Aorta (tissue), 5 donors: ENCODE measurements at places on chromosomes 6 and 20. TPM values are rescaled to one million over a fixed set of nuclear protein-coding genes. Genes with fewer than 3 reads are reported as not detected.

DNA sequence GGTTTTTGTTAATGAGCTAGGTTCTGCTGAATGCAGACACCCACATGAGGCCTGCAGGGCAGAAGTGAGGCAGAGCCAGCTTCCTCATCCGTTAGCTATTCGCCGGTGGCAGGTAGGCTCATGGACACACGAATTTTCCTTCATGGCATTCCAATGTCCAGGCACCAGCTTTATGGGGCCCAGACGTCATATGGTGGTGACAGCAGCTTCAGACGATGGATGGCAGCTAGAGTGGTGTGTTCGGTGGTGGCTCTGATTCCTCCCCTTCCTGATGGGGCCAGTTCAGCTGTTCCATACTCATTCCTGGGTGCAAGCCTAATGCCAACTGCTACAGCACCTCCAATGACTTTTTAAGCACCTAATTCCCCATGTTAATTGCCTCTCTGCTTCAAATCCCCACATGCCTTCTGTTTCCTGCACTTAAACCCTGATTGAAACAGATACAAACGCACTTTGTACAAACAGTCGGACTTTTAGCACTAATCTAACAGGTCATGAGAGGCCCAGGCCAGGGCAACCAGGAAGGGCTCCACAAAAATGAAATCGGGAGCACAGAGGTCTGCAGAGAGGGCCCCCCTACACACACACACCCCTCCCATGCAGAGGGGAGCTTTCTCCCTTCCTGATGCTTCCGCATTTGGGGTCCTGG is 35.7 kb upstream of the MLN start:
- no peak for DNase-seq

- DNase-seq: no peak
These were observed 1.2 kb upstream of the SPATS1 start for GRCh38 chr6:44341095-44341890.

DNA sequence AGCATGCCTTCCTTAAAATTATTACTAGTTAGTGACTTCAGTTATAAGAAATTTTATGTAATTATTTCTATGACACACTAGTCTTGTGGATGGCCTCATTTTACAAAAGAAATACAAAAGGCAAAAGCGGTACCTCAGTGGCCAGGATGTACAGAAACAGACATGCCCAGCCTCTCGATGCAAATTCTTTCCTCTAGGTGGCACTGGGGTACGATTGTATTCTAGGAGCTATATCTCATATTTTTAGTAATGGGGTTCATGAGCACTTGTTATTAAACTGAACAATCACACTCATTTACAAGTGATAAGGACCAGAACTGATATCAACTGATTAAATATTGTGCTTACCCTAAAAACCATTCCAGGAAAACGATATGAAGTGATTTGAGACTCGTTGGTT is 59.8 kb downstream of the SOD2 start:
- no peak for DNase-seq

DNA sequence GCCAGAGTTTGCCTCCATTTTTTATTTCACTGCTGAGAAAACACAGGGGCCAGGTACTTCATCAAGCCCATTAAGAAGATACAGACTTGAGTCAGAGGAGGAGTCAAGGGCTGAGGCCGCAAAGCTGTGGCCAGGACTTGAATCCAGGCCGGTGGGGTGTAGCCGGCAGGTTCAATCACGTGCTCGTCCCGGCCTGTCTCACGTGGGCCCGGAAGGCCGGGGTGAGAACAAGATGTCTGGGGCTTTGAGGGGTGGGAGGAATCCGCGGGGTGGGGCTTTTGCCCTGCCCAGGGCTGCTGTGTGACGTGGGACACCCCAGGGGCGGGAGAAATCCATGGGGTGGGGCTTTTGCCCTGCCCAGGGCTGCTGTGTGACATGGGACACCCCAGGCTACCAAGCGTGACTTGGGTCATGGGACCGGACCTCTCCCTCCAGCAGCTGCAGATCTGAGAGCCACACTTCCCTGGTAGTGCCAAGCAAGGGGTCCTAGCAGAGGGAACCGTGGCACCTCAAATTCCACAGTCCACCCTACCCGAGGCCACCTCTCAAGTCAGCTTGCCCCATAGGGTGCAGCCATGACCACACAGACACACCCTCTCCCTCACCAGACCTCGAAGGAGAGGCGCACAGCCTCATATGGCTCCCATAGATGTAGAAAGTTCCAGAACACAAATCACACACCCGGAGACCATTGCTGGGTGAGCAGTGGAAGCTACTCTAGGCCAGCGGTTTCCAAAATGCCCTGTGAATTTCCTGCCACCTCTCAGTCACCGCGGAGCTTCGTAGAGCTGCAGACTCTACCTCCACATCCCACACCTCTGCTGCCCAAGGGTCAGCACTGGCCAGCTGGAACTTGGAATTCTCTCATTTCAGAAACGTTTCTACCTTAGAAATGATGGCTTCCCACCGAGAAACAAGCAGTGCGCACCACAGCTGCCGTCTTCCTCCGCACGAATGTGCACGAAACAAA is 156.1 kb downstream of the DLL1 start:
- peak; percentile 44 for DNase-seq

DNA sequence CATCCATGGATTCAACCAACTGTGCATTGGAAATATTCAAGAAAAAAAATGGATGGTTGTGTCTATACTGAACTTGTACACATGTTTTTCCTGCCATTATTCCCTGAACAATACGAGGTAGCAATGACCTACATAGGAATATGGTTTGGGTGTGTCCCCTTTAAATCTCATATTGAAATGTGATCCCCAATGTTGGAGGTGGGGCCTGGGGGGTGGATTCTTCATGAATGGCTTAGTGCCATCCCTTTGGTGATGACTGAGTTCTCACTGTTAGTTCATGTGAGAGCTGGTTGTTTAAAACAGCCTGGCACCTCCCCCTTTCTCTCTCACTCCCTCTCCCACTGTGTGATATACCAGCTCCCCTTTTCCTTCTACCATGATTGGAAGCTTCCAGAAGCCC is 139.8 kb upstream of the BACH2 start:
- no peak for DNase-seq

DNA sequence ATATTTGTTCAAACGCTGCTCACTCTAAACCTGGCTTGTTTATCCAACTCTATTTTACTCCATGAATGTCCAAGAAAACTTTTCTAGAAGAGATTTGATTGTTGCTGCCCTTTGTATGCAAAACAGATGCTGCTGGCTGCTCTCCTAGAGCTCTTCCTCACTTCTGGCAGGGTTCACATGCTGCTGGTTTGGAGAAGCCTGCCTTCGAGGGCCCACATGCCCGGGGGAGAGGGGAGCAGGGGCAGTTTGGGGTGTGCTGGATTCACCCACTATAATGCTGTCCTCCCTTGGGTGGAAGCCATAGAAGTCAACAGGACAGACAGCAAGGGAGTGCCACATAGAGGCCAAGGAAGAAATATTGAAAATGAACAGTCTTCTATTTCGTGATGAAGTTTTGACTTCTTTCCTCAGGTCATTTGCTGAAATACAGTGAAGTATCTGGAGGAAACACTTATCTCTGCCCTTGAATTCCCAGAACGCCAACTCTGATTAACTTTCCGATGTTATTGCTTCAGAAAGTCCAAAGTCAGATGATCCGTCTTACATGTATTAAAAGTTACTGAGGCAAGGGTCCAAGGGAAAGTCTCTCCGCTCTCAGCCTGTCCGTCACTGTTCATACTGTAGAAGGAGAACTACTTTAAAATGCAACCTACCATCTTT is 32.4 kb downstream of the LY86 start:
- no peak for DNase-seq

- no peak for DNase-seq
These were observed 714.1 kb downstream of the DHX35 start for GRCh38 chr20:39676241-39676640.

DNA sequence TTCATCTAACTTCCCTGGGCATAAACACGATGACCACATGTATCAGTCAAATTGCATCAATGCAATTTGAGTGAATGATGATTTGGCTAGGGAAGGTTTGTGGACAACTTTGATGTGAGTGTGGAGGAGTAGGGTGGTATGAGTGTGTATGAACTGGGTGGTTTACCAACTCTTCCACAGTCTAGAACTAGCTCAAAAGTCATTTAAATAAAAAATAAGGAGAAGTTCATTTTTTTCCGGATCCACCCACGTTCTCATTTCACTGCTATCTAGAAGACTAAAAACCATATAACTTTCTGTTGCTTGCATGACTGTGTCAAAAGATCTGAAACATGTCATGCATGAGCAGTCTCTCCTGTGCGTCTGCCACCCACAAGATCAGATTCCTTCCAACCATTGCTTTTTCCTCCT is 23.6 kb downstream of the SLC35D3 start:
- no peak for DNase-seq

DNA sequence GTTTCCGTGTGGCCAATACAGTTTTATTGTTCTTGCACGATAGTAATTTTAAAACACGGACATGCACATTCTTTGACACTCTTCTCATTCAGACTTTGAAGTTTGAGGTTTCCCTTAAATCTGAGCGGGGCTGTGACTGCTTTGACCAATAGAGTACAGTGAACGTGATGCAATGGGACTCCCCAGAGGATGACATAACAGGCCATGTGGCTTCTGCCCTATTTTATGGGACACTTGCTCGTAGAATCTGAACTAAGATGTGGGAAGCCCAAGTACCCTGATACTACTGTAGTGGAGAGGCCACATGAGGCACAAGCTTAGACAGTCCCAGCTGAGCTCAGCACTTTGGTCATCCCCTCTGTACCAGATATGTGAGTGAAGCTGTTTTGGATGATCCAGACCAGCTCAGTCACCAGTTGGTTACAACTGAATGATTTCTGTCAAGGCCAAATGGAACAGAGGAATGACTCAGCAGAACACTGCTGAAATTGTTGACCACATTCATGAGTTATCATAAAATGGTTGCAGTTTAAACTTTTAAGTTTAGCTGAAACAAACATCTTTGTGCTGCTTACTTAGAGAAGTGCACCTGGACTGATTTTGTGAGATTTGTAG is 279.4 kb downstream of the RFPL4B start:
- no peak for DNase-seq

DNA sequence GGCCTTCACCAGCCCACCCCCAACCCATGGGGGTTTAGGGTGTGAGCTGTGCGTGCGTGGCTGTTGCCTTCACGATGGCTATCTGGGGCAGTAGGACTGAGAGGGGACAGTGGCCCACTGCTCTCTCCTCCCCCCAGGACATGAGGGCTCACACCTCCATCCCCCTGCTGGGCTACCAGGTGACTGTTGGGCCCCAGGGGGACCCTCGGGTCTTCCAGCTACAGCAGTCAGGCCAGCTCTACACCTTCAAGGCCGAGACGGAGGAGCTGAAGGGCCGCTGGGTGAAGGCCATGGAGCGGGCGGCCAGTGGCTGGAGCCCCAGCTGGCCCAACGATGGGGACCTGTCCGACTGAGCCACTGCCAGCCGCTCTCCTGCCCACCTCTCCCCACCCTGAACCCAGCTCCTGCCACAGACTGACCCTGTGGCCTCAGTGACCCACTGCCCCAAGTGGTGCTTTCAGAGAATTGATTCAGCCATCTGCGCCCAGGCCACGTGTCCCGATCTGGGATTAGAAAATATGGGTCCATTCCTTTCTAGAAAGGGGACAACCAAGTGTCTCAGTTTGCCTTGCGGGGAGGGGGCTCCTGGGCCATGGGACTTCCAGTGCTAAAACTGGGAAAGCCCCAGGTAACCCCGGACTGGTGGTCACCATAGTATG is 22.5 kb downstream of the FGD2 start:
- DNase-seq: peak; percentile 55

The SLC44A4 gene
- 1.5 TPM for total RNA-seq

GRCh38 chr20:6711951-6712649 is 55.4 kb upstream of the BMP2 start:
- DNase-seq: no peak

The CLPSL1 gene
- total RNA-seq: not detected

DNA sequence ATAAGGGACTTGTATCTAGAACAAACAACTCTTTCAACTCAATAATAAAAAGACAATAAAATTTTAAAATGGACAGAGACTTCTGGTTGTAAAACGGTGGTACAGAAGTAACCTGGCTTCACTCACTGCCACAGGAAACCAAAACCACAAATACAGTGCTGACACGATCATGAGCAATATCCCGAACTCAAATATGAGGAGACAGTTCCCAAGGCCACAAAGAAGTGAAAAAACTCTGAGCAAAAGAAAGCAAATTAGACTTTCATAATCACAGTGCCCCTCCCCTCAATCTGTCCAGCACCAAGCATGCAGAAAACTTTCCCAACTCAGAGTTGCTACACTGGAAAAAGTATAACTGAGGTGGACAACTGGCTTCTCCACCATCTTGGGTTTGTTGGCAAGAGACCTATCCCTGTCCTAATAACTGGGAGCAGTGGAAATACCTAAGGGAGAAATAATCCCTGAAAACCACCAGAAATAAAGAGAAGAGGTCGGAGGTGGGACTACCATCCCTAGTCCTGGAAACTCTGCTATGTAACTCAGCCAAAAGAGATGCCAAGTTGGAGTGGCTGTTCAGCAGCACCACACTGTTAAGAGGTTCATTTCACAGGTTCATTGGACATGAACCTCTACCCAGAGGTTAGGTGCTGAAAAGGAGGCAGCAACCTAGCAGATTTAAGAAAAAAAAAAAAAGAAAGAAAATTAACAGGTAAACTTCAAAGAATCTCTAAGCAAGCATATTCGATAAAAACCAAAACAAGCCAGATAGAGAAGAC is 55.5 kb downstream of the REV3L start:
- DNase-seq: no peak

The CGA gene
- not detected for total RNA-seq

- no peak for DNase-seq
These were observed 132.4 kb downstream of the DTNBP1 start for GRCh38 chr6:15530411-15530810.

The OTOR gene
- not detected for total RNA-seq

The SLC32A1 gene
- not detected for total RNA-seq

DNA sequence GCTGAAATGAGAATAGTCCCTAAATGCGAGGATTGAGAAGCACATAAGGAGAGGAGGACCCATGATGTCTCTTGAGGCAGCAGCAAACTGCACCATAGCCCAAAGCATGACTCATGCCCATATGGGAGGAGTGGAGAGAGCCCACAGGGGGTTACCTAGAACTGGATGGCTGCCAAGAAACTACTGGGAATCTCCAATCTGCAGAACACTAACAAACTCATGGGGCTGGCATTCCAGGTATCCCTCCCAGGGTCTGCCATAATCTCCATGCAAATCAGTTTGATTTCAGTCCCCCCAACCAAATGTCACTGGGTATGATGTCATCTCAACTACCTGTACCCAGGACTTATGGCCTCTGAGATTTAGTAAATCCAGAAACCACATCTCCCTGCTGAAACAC is 410.5 kb downstream of the PTPRT start:
- DNase-seq: no peak

DNA sequence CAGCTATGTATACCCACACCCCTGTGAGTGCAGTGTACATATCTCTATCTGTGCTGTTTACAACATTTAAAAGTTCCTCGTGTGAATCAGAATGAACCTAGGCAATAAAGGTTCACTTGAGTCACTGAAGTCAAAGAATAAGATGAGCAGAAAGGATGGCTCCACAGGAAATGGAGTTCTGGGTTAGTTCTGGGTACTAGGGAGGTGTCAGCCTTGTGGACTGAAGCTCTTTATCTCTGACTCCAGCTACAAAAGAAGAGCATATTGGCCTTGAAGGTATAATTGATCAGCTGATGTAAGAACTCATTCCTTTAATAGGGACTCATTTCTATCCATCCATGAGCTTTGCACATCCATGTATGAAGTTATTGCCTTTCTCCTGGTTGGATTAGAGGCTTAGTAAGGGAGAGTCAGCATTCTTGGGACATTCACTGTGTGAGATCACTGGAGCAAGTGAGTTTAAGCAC is 73.9 kb upstream of the BACH2 start:
- DNase-seq: no peak

- DNase-seq: no peak
These were observed 105.1 kb downstream of the SLC23A2 start for GRCh38 chr20:4896119-4896702.

The PLG gene
- not detected for total RNA-seq

The GSTA3 gene
- total RNA-seq: not detected
